ENCODE measurements at places on chromosomes 11 and 22.

- DNase-seq, result peak; percentile 42
These were observed 85.3 kb upstream of the HEPHL1 start for GRCh38 chr11:93935826-93936225.

GRCh38 chr11:129694538-129694937 is 121.1 kb upstream of the TMEM45B start:
- no peak for DNase-seq

DNA sequence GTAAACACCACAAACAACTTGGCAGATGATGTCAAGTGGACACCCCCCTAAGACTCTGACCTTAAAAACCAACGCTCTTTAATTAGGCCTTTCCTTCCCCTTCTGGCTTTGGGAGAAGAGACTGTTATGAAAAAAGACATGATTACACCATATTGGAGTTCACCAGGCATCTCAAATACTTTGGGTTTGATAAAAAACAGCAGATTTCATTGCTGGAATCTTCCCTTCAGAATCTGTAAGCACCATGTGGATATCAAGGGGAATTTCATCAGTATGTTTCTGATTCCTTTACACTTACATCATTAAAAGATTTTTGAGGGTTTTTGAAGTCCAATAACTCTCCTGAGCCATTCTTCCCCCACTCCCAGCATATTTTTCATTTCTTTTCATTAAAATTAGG is 85.6 kb downstream of the KIRREL3 start:
- no peak for DNase-seq

DNA sequence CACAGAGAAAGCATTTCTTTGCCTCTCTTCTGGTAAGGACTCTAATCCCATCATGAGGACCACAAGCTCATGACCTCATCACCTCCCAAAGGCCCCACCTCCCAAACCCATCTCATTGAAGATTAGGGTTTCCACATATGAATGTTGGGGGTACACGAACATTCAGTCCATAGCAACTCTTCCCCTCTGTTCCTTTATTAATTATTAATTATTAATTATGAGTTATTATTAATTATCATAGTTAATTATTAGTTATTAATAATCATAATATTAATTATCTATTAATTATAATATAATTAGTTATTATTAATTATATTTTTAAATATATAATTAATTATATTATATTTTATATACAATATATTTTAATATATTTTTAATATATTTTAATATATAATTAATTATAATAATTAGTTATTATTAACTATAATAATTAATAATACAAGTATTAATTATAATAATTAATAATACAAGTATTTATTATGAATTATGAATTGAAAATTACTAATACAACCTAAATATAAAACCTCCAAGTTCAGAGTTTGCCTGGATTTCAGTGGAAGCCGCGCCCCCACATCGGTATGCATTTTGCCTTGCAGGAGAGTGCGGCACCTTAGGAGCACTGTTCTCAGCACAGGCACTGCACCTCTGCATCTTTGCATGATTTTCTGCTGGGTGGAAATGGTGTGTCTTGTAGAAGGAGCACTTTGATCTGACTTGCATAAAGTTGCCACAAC is 128.0 kb upstream of the FGF3 start:
- no peak for DNase-seq

DNA sequence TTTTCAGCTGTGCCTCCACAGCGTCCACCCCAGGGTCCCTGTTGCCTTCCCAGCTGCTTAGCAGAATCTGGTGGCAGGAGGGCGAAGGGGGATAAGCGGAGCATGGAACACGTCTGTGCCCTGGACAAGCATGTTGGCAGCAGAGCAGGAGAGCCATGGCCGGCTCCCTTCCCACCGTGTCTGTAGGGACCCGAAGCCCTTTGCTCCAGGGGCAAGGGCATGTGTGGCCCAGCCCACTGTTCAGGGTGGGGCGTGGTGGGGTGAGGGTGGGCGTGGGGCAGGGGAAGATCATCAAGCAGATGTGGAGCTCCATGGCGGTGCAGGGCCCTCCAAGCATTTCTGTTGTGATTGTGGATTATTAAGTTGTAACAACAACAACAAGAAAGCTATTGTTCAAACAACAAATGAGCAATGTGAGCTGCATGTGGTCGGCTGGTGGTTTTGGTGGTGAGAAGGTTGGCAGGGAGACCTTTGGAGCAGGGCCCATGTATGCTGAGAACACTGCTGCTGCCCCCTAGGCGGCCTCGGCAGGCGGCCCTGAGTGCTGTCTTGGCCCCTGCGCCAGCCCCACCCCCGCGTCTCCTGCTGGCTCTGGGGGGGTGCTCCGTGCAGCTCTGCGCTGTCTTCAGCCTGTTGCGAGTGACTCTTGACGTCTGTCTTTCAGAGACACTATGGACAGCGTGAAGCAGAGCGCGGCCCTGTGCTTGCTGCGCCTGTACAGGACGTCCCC is 50.9 kb downstream of the AP2A2 start:
- DNase-seq, result no peak

GRCh38 chr11:44632466-44633123 is 67.1 kb downstream of the CD82 start:
- DNase-seq, result no peak

- no peak for DNase-seq
These were observed 27.3 kb upstream of the CSNK2A3 start for GRCh38 chr11:11380340-11380739.

DNA sequence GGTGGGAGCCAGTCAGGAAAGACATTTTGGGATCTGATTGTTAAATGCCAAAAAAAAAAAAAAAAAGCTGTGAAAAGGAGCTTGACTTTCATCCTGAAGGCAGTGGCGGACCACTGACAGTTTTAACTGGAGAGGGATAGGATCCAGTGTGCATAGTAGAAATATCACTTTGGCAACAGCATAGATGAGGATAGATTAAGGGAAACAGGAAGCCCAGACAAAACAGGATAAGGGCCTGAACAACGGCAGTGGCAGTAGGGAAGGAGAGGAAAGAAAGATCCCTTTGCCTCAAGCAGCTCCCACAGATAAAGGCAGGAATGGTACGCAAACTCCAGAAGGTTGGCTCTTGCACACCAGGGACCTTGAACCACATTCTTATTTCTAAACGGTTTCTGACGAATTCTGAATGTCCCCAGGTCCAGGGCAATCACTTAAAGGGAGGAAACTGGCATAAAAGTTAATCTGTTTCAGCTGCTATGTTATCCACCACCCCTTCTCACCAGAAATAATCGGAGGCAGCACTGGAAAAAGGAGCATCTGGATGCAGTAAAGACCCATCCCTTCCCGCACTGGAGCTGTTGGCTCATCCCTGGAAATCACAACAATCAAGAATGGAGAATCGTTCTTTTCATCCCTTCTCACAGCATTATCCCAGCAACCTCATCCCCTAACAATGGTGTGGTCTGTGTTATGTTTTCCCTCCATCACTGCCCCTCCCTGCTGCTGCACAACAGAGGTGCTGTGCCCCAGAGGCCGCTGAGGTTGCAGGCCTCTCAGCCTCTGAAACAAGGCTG is 99.1 kb downstream of the GAB2 start:
- peak; percentile 22 for DNase-seq

DNA sequence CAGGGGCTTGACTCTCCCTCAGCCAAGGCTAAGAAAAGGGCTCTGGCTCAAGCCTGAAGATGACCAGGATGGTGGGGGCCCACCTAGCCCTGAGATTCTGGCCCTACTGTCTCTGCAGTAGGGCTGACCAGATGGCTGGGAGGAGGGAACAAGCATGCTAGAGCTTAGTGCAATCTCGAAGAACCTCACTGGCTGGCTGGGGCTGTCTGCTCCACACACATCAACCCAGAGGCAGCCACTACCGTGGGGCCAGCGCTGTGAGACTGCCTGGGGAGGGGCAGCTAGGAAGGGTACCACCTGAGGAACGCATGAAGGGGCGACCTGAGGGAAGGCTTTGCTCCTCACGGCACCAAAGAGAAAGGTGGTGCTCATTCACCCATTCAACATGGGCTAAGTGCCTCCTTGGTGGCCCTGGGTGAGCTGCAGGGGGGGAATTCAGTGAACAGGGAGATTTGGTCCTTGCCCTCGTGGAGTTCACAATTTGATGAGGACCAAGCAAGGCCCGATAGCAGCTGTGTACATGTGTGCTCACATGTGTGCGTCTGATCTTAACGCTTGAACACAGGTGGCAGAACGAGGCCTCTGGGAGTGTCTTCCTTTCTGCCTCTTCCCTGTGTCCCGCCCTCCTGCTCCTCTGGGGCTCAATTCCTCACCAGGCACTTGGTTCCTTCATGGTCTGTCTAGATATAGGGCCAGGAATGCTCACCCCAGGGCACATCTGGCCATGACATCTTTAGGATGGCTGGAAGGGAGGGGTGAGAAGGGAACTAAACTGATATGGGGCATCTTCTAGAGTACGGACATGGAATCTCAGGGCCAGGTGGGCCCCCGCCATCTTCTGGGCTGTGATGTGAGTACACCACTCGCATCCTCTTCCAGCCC is 102.3 kb upstream of the PITPNB start:
- no peak for DNase-seq

- no peak for DNase-seq
These were observed 65.5 kb downstream of the AAMDC start for GRCh38 chr11:77886401-77886800.

DNA sequence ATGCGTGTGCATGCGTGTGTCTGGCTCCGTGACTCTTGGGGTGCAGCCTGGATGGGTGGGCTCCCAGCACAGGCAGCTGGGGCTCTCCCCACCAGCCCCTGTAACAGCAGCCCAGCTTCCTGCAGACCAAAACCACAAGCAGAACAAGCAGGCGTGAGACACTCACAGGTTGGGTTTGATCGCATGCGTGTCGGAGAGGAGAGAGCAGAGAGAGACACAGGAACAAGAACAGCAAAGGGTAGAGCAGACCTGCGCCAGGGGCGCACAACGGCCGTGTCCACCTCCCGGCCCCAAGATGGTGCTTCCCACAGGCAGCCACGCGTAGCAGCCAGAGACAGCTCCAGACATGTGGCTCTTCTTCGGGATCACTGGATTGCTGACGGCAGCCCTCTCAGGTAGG is at the start of gene CD6:
Gene CD6, plus strand, starts transcription at position 161 of the 400 bp plus-strand sequence. Its CDS starts 186 bp downstream, at position 347.
- DNase-seq, result no peak

DNA sequence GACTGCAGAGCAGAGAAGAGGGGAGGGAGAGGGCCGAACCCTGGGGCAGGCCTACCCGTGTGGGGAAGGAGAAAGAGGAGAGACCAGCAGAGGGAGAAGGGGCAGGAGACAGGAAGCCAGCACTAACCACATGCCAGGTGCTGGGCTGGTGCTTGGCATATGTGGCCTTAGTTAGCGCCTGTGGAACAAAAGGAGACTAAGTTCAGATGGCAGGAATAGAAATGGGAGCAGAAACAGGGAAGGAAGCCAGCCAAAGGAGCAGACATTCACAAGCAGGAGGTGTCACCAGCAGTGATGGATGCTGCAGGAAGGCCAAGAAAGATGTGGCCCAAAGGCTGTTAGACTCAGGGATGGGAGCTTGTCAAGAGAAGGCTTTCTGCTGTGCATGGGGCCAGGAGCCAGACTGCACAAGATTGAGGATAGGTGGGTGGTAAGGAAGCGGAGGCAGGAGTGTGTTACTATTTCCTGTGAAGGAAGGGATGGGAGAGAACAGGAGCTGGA is 26.7 kb downstream of the TREH start:
- DNase-seq, result no peak

- no peak for DNase-seq
These were observed 37.7 kb upstream of the SPTBN2 start for GRCh38 chr11:66766681-66767080.
